ENCODE measurements at places on chromosomes 12 and 14. TPM values are rescaled to one million over a fixed set of nuclear protein-coding genes. Genes with fewer than 3 reads are reported as not detected.

Gene CFAP54
- total RNA-seq: 0.32 TPM

Gene TMEM132D
- total RNA-seq: 0.99 TPM

Gene FGF23
- 0.24 TPM for total RNA-seq

Gene TC2N
- 29.6 TPM for total RNA-seq

Gene KRT8
- total RNA-seq: 429 TPM

DNA sequence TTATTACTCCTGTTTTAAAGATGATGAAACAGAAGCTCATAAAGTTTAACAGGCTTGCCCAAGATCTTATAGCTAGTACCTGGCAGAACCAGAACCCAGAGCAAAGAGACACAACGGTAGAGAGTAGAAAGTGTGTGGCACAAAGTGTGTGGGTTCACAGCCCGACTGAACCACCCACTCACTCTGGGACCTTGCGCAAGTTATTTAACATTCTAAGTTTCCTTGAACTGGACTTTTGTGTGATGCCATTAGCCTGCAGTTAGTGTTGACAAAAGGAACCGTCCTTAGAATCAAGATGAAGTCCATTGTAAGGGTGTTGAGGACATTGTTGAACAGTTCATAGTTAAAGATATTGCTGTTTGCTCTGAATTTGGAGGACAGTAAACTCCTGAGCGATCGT, 29.9 kb upstream of the RIC8B start:
- no peak overlapping the region for H3K27ac ChIP-seq
- H3K4me3 ChIP-seq: no peak overlapping the region
- H3K4me1 ChIP-seq: peaks cover 48% of the 10 kb centered on the region
- no peaks in the 10 kb centered on the region for H3K36me3 ChIP-seq
- H3K27me3 ChIP-seq: no peaks in the 10 kb centered on the region
- no peak for DNase-seq

GRCh38 chr12:65879878-65880277, 55.6 kb downstream of the HMGA2 start:
- H3K4me1 ChIP-seq: peaks cover 73% of the 10 kb centered on the region
- no peak overlapping the region for H3K4me3 ChIP-seq
- no peak for DNase-seq
- H3K27me3 ChIP-seq: no peaks in the 10 kb centered on the region
- peaks cover 5% of the 10 kb centered on the region for H3K36me3 ChIP-seq
- no peak overlapping the region for H3K27ac ChIP-seq

GRCh38 chr12:132352896-132353800, 23.8 kb upstream of the GALNT9 start:
- H3K4me1 ChIP-seq: peaks cover 6% of the 10 kb centered on the region
- DNase-seq: no peak
- peaks cover 45% of the 10 kb centered on the region for H3K27me3 ChIP-seq
- H3K36me3 ChIP-seq: no peaks in the 10 kb centered on the region

DNA sequence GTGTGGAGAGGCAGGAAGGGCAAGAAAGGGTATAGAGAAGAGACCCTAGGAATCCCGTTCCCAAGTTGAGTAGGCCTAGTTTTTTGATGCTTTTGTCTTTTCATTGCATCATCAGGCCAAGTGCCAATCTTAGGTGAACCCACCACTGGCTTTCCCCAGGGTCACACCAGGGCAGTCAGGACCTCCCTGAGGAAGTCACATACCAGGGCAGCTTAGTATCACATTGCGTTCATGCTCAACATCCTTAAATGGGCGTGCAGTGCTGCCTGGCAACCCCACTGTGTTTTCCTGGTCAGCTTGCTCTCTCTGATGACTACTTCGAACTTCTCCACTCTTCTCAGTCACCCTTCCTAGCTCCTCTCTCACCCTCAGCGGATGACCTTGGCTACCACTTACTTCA, 9.0 kb downstream of the ASIC1 start:
- H3K4me1 ChIP-seq: peaks cover 10% of the 10 kb centered on the region
- H3K27me3 ChIP-seq: peaks cover 2% of the 10 kb centered on the region
- H3K4me3 ChIP-seq: no peak overlapping the region
- no peaks in the 10 kb centered on the region for H3K36me3 ChIP-seq

GRCh38 chr12:63930971-63931370, 86.5 kb downstream of the SRGAP1 start:
- DNase-seq: no peak
- peaks cover 20% of the 10 kb centered on the region for H3K4me1 ChIP-seq
- H3K27me3 ChIP-seq: no peaks in the 10 kb centered on the region
- H3K36me3 ChIP-seq: peaks cover 5% of the 10 kb centered on the region
- no peak overlapping the region for H3K27ac ChIP-seq
- H3K4me3 ChIP-seq: no peak overlapping the region

DNA sequence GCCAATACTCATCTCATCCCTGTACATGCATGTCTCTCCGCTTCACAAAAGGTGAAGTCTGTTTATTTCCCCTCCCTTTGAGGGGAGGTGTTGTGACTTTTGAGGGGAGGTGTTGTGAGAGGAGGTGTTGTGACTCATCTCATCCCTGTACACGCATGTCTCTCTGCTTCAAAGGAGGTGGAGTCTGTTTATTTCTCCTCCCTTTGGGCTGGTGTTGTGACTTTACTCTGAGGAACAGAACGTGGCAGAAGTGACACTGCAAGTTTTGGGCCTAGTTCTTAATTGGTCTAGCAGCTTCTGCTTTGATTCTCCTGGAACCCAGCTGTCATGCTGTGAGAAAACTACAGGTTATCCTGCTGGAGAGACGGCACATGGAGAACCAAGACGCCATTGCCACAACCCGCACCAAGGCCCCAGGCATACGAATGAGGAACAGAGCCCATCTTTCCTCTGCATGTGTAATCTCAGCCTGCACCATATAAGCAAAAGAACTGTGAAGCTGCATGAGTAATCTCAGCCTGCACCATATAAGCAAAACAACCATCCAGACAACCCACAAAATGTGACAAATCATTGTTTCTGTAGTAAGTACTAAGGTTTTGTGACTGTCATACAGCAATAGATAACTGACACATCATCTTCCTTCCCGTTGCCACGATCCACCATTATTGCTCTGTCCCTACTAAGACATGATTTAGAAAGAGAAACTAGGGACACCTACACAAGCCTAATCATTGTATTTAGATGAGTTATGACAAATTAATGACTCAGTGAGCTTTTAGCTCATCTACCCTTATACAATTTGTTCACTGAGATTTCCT, 30.0 kb downstream of the GALNT4 start:
- H3K27ac ChIP-seq: no peak overlapping the region
- DNase-seq: no peak

GRCh38 chr12:69779928-69780327, 41.3 kb downstream of the RAB3IP start:
- DNase-seq: peak; percentile 82
- no peaks in the 10 kb centered on the region for H3K27me3 ChIP-seq
- H3K4me1 ChIP-seq: peaks cover 17% of the 10 kb centered on the region
- no peak overlapping the region for H3K27ac ChIP-seq

GRCh38 chr12:9751204-9752144, 9.2 kb downstream of the CD69 start:
- H3K4me1 ChIP-seq: peaks cover 16% of the 10 kb centered on the region
- no peak overlapping the region for H3K4me3 ChIP-seq
- H3K27me3 ChIP-seq: no peaks in the 10 kb centered on the region
- peak overlapping the region; percentile 86 for H3K27ac ChIP-seq
- DNase-seq: no peak
- no peaks in the 10 kb centered on the region for H3K36me3 ChIP-seq
